ENCODE measurements at places on chromosomes 5 and 9.

GRCh38 chr9:87607859-87608258, 110.2 kb downstream of the DAPK1 start:
- no peak for DNase-seq

- no peak for DNase-seq
Observed at GRCh38 chr5:153352685-153353219, 137.7 kb upstream of the GRIA1 start.

- no peak for DNase-seq
Observed at GRCh38 chr5:89083791-89084190, 200.8 kb upstream of the MEF2C start.

DNA sequence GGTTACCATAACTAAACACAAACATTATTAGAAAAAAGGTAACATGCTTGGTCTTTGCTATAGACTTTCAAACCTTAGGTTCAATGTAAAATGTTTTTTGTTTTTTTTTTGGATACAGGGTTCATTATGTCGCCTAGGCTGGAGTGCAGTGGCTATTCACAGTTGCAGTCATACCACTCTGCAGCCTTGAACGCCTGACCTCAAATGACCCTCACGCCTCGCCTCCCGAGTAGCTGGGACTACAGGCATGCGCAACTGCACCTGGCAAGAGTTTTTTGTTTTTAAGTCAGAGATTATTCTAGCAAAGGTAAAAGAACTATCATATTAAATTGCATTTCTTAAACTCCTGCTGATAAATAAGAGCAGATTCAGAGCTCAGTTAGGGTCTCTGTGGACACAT, 55.1 kb upstream of the NR5A1 start:
- DNase-seq: no peak

- no peak for DNase-seq
Observed at GRCh38 chr9:71765693-71766092, 2.6 kb downstream of the CEMIP2 start.
